Large intestine (tissue), 12 donors: ENCODE measurements at places on chromosomes 5 and 9. TPM values are rescaled to one million over a fixed set of nuclear protein-coding genes. Genes with fewer than 3 reads are reported as not detected.

FAM200C gene
- 7.8 TPM for polyA plus RNA-seq

CCDC180 gene
- polyA plus RNA-seq: 7.5 TPM

PCDHGA8 gene
- 0.19 TPM for polyA plus RNA-seq

DBH gene
- 0.66 TPM for polyA plus RNA-seq

EEIG1 gene
- 55.2 TPM for polyA plus RNA-seq

VCAN gene
- 82.7 TPM for polyA plus RNA-seq

- no peak for DNase-seq
- peaks cover 34% of the 10 kb centered on the region for H3K4me1 ChIP-seq
- no peak overlapping the region for H3K4me3 ChIP-seq
- H3K27ac ChIP-seq: peak overlapping the region; percentile 5
These were observed 75.3 kb downstream of the PIK3R1 start for GRCh38 chr5:68290847-68291246.

DNA sequence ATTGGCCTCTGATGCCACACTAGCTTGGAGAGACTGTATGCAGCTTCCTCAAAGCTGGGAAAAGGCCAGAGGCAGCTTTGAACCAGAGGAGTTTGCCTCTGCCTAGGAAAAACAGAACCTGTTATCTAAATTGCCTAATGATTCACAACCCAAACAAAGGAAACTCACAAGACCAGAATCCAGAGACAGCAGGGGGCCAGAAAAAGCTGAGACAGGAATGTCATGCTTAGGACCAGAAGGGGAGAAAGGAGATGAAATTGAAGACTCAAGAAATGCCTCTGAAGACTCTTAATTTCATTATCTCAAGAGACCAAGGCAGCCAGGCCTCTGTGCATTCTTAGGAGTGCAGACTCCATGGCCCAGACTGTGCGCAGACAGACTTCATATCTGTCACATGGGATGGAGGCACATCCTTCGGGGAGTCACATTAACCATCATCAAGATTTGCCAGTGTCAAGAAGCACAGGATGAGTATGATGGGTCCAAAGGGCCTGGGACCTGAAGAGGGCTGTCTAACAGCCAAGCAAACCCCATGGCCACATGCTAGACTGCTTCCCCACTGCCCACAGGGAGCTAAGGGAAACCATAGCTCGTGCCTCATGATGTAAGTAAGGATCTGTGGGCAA lies 57.3 kb downstream of the ARSB start:
- DNase-seq: no peak
- no peaks in the 10 kb centered on the region for H3K27me3 ChIP-seq
- H3K4me3 ChIP-seq: no peak overlapping the region

GRCh38 chr9:119698535-119698934 lies 329.3 kb upstream of the BRINP1 start:
- H3K4me3 ChIP-seq: no peak overlapping the region
- no peak overlapping the region for H3K27ac ChIP-seq
- no peaks in the 10 kb centered on the region for H3K36me3 ChIP-seq
- no peaks in the 10 kb centered on the region for H3K4me1 ChIP-seq

- no peak overlapping the region for H3K27ac ChIP-seq
- no peaks in the 10 kb centered on the region for H3K36me3 ChIP-seq
- peaks cover 3% of the 10 kb centered on the region for H3K4me1 ChIP-seq
- no peaks in the 10 kb centered on the region for H3K27me3 ChIP-seq
- DNase-seq: no peak
These were observed 78.3 kb upstream of the ZNF608 start for GRCh38 chr5:124824637-124825158.

- H3K36me3 ChIP-seq: no peaks in the 10 kb centered on the region
- H3K4me1 ChIP-seq: no peaks in the 10 kb centered on the region
- no peak overlapping the region for H3K27ac ChIP-seq
- DNase-seq: no peak
These were observed 36.3 kb downstream of the MSX2 start for GRCh38 chr5:174760721-174761120.

GRCh38 chr5:35921930-35922329 lies 16.5 kb downstream of the CAPSL start:
- H3K4me3 ChIP-seq: no peak overlapping the region
- no peak for DNase-seq
- no peaks in the 10 kb centered on the region for H3K36me3 ChIP-seq
- H3K4me1 ChIP-seq: peaks cover 3% of the 10 kb centered on the region
- H3K27ac ChIP-seq: no peak overlapping the region
- peaks cover 29% of the 10 kb centered on the region for H3K27me3 ChIP-seq

DNA sequence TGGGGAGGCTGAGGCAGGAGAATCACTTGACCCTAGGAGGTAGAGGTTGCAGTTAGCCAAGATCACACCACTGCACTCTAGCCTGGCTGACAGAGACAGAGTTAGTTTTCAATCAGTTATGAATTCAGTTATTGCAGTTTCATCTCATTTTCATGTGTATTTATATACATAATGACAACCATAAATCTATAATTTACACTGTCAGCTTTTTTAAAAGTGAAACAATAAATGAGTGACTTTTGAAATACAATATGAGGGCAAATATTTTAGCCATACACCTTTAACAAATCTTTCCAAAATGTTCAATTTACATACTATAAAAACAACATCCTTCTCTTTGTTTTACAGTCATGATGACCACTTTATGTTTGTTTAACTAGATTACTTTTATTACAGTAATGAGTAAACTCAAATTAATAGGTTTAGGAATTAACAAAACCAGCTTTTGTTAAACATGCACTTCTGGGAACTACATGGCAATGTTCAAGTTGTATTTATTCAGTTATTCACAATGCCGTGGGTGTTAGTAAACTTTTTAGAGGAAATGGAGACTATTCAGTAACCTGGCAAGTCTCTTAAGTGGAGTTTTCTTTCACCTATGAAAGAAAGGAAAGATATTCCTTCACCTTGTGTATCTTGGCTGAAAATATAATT lies 12.7 kb downstream of the TYRP1 start:
- no peaks in the 10 kb centered on the region for H3K27me3 ChIP-seq
- H3K27ac ChIP-seq: no peak overlapping the region

DNA sequence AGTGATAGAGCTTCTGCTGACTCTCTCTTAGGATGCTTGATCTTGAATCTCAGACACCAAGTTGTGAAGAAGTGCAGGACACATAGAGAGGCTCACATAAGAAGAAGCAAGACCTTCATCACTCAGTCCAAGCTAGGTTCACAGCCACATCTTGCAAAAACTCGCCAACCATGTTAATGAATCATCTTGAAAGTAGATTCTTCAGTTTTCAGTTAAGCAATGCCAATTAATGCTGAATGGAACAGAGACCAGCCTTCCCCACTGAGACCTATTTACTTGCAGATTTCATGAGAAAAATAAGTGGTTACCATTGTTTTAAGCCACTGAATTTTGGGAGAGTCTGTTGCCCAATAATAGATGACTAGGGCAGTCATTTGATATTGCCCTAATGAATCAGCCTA lies 217.7 kb upstream of the EDIL3 start:
- H3K36me3 ChIP-seq: no peaks in the 10 kb centered on the region
- no peaks in the 10 kb centered on the region for H3K27me3 ChIP-seq
- H3K4me3 ChIP-seq: no peak overlapping the region

DNA sequence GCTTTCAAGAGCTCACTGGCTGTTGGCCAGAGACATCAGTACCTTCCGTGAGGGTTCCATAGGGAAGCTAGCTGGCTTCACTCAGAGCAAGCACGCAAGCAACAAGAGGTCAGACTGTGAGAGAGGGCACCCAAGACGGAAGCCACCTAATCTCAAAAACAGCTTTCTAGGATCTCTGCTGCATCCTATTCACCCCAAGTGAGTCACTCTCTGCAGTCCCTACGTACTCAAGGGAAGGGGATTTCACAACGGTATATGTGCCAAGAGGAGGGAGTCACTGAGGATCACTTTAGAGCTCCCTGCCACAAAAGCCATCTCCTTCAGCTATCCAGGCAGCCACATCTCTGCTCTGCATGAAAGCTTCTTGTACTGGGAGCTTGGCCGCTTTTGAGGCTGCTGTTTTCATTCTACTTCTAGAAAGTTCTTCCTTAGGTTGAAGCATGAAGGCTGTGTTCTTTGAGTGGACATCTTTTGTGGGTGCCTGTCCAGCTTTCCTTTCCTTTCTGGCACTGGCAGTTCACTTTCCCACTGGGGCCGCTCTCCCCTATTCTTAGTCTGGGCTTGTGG lies 249.5 kb downstream of the MAN2A1 start:
- no peak overlapping the region for H3K27ac ChIP-seq
- no peaks in the 10 kb centered on the region for H3K36me3 ChIP-seq
- H3K4me3 ChIP-seq: no peak overlapping the region
- H3K4me1 ChIP-seq: no peaks in the 10 kb centered on the region
- no peak for DNase-seq

DNA sequence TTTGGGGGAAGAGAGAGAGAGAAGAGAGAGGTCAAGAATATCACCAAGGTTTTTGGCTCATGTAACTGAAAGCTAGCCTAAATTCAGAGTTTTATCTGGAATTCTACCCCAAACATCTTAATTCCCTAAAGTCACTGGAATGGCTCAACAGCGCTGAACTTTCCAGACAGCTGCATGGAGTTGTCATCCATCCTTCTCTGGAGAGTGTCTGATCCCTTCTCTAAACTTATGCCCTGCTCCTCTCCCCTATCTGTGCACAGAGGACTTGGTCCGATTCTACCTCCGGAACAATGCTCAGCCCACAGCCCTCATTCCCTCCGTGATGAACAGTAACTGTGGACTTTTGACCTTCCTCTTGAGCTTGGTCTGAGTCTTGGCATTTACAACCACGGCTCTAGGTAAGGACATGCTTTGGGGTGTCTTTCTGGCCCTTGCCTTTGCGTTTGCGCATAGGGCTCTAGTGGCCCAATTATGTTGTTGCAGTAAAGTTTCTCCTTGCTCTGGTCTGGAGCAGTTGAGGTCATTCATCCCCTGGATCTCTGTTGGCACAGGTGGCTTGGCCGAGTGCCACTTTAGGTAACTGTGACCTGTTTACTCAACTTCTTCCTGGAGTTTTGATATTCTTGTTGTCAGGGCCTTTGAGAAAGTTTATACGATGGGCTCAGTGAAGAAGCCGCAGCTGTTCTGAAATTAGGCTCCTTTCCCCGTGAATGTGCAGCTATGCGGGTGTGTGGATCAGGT lies 18.3 kb upstream of the CD180 start:
- H3K36me3 ChIP-seq: no peaks in the 10 kb centered on the region
- DNase-seq: no peak
- no peak overlapping the region for H3K4me3 ChIP-seq

GRCh38 chr5:137761566-137761965 lies 7.4 kb upstream of the HNRNPA0 start:
- H3K4me1 ChIP-seq: no peaks in the 10 kb centered on the region
- H3K27me3 ChIP-seq: no peaks in the 10 kb centered on the region
- DNase-seq: no peak
- no peak overlapping the region for H3K4me3 ChIP-seq

GRCh38 chr5:134626369-134627014 lies 6.1 kb downstream of the SAR1B start:
- peak; percentile 96 for DNase-seq
- H3K4me3 ChIP-seq: no peak overlapping the region
- H3K36me3 ChIP-seq: peaks cover 14% of the 10 kb centered on the region
- peaks cover 31% of the 10 kb centered on the region for H3K4me1 ChIP-seq
- H3K27me3 ChIP-seq: no peaks in the 10 kb centered on the region

DNA sequence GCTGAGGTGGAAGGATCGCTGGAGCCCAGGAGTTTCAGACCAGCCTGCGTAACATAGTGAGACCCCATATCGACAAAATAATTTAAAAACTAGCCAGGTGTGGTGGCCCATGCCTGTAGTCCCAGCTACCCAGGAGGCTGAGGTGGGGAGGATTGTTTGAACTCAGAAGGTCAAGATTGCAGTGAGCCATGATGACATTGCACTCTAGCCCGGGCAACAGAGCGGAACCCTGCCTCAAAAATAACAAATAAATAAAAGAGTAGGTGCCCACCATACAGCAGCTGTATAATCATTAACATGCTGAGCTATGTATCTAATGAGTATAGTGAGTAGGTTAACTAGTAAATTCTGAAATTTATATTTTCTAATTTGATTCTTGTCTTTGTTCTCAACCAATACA lies 11.0 kb upstream of the ATP6V0E1 start:
- no peak for DNase-seq
- H3K4me1 ChIP-seq: no peaks in the 10 kb centered on the region
- H3K4me3 ChIP-seq: no peak overlapping the region
- no peaks in the 10 kb centered on the region for H3K27me3 ChIP-seq
- peaks cover 13% of the 10 kb centered on the region for H3K36me3 ChIP-seq

- H3K4me1 ChIP-seq: no peaks in the 10 kb centered on the region
- no peaks in the 10 kb centered on the region for H3K27me3 ChIP-seq
- H3K4me3 ChIP-seq: no peak overlapping the region
- no peaks in the 10 kb centered on the region for H3K36me3 ChIP-seq
- peak; percentile 33 for DNase-seq
These were observed 196.4 kb downstream of the TRPM3 start for GRCh38 chr9:70924895-70925547.

DNA sequence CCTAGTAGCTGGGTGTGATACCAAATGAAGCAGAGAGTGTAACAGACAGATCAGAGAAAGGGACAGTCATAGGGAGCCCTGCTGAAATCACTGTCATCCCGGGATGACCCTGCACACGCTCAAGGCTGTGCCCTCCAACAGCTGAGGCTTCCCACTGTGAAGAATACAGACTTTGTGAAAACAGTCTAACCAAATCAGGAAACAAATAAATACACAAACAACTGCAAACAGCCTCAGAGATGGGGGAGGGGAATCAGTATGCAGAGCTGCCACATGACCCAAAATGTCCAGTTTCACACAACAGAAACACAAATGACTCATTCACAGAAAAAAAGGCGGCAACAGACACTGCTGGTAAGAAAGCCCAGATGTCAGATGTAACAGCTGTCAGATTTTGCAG lies 101.9 kb downstream of the ADAMTS2 start:
- no peaks in the 10 kb centered on the region for H3K36me3 ChIP-seq
- no peaks in the 10 kb centered on the region for H3K4me1 ChIP-seq
- no peak overlapping the region for H3K4me3 ChIP-seq
- no peaks in the 10 kb centered on the region for H3K27me3 ChIP-seq
- no peak for DNase-seq

- H3K36me3 ChIP-seq: no peaks in the 10 kb centered on the region
- no peak for DNase-seq
- H3K4me3 ChIP-seq: no peak overlapping the region
- no peak overlapping the region for H3K27ac ChIP-seq
- no peaks in the 10 kb centered on the region for H3K4me1 ChIP-seq
- no peaks in the 10 kb centered on the region for H3K27me3 ChIP-seq
These were observed 380.4 kb downstream of the PSAT1 start for GRCh38 chr9:78677326-78677725.

DNA sequence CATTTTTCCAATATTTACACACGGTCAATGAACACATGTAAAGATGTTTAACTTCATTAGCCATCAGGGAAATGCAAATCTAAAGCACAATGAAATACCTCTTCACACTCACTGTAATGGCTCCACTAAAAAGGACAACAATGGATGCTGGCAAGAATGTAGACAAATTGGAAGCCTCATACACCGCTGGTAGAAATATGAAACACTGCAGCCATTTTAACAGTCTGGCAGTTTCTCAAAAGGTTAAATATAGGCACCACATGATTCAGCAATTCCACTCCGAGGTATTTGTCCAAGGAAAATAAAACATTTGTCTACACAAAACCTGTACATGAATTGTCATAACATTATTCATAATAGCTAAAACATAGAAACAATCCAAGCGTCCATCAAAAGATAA lies 20.0 kb downstream of the RNF145 start:
- no peak for DNase-seq
- no peaks in the 10 kb centered on the region for H3K27me3 ChIP-seq
- H3K36me3 ChIP-seq: peaks cover 42% of the 10 kb centered on the region
- H3K4me3 ChIP-seq: no peak overlapping the region

- no peaks in the 10 kb centered on the region for H3K27me3 ChIP-seq
- no peak for DNase-seq
- no peaks in the 10 kb centered on the region for H3K36me3 ChIP-seq
- no peaks in the 10 kb centered on the region for H3K4me1 ChIP-seq
These were observed 462.9 kb downstream of the DMRT2 start for GRCh38 chr9:1513105-1513504.
